ENCODE measurements at places on chromosomes 7 and 10.

DNA sequence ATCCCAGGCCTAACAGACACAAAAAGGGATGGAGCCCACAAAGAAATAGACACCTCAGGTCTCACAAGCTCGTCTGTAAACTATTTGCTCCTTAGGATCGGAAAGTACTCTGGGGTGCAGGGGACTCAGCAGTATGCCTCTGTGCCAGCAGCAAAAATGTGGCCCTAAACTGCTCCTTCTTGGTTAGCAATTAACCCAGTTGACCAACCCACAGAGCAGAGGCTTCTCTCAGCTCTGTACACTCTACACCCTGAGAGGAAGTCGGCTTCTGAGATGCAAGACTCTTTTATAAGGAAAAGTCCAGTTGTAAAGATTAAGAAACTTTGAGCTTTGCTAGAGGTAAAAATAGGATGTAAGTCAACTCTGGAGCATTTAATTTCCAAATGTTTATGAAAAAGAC, 156.3 kb upstream of the PRSS58 start:
- DNase-seq: no peak

- DNase-seq: no peak
Observed at GRCh38 chr10:20173046-20173445, 356.8 kb downstream of the PLXDC2 start.

DNA sequence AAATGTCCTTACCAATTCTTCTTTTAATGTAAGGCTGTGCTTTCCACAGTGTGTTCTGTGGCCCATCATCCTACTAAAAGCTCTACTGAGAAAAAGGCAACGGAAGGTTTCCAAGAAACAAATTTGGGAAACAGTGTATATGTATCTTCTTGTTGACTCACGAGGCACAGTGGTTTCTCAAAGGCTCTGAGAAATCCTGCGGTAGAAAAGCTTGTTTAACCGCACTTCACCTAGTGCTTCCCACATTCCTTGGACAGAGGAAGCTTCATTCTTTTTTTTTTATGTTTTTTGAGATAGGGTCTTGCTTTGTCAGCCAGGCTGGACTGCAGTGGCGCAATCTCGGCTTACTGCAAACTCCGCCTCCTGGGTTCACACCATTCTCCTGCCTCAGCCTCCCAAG, 84.5 kb downstream of the TACC2 start:
- no peak for DNase-seq

- no peak for DNase-seq
Observed at GRCh38 chr7:39130857-39131526, 153.3 kb downstream of the POU6F2 start.

DNA sequence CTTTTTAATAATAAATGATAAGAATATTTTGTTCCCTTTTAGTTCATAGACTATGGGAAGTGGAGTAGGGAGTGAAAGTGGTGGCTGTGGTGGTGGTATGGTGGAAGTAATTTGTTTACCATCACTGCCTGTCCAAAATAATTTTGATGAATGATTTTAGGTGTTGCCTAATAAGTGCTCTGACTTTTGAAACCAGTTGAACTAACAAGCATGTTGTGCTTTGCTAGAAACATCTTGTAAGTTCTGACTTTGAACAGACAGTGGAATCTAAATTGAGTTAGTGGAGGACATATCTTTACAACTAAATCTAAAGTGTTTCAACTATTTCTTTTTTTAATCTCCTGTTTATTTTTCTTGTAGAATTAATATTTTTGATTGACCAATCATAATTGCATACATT, 49.7 kb downstream of the ZEB1 start:
- DNase-seq: no peak

DNA sequence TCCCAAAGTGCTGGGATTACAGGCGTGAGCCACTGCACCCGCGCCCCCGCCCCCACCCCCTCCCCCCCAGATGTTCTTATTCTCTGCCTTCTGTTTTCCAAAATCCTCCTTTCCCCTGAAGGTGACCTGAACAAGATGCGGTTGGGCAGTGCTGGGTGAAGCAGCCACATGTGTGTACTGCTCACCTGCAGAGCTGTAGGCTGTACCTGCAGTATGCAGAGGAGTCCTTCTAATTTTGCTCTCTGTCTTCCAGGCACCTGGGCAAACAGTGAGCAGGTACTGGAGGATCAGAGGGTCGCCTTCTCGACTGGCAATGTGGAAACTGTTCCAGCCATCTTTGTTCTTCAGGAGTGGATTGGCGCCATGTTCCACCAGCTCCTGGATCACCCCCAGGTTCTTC, 2.1 kb downstream of the ANKRD16 start:
- no peak for DNase-seq

GRCh38 chr7:10474048-10474447, 499.6 kb upstream of the PHF14 start:
- DNase-seq: no peak

DNA sequence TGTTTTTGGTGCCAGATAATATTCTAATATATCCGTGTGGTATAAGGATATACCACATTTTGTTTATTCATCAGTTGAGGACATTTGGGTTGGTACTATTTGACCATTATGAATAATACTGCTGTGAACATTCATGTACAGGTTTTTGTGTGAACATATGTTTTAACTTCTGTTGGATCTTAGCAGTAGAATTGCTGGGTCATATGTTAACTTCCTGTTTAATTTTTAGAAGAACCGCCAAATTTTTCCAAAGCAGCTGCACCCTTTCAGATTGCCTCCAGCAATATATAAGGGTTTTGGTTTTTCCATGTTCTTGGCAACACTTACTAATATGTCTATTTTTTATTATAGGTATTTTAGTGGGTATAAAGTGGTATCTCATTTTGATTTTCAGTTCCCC, 22.8 kb downstream of the VPS26A start:
- no peak for DNase-seq

DNA sequence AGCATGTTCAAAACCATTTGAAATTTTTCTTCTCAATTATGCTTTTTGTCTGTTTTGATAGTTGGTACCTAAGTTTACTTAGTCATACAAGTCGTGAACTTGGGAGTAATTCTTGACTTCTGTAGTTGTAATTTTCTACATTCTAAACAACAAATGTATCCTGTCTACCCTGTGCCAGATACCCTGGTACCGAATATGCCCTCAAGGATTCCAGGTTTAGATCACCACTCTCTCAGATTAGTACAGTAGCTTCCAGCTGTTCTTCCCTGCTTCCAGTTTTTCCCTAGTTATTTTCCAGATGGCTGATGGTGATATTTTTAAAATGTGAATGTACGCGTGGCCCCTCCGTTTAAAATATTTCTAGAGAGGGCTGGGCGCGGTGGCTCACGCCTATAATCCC, 6.5 kb downstream of the STAM start:
- no peak for DNase-seq
